HFFc6 (cell line): ENCODE measurements at places on chromosomes 1 and 21. TPM values are rescaled to one million over a fixed set of nuclear protein-coding genes. Genes with fewer than 3 reads are reported as not detected.

The RAB29 gene
- total RNA-seq, result 10.6 to 12.9 TPM (median 11.6 TPM) in 3 replicates

The TMEM200B gene
- total RNA-seq, result 12.7 to 15.0 TPM (median 14.2 TPM) in 3 replicates

The PRR9 gene
- not detected in 2 replicates for total RNA-seq

The LCE1C gene
- not detected in 2 replicates for total RNA-seq

The RHOU gene
- 0.33 to 0.51 TPM (median 0.36 TPM) in 3 replicates for total RNA-seq

The DRAXIN gene
- not detected in 3 replicates for total RNA-seq

The ZNF687 gene
- total RNA-seq, result 14.3 to 18.0 TPM (median 15.9 TPM) in 3 replicates

The NBPF6 gene
- not detected in 3 replicates for total RNA-seq

The LIX1L gene
- total RNA-seq, result 52.9 to 57.5 TPM (median 53.3 TPM) in 3 replicates

DNA sequence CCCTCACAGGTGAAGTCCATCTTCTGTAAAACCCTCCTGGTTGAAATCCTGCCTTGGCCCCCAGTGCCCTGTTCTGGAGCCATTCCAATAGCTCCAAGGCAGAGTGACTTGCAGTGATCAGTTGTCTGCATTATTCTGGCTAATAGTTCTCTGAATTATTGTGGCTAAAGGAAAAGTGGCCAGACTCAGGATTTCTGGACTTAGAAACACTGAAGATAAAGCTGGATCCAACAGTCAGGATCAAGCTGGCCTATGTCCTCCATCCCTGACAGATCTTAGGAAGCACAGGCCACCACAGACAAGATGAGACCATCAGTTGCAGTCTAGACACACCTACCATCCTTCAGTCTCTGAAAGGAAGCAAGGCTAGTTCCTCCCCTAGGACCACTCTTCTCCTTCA is 801 bp upstream of the C2CD4D start:
- no peaks in the 10 kb centered on the region for H3K36me3 ChIP-seq
- no peak overlapping the region for H3K4me3 ChIP-seq
- no peak overlapping the region for H3K27ac ChIP-seq
- peaks cover 42% of the 10 kb centered on the region for H3K27me3 ChIP-seq
- H3K4me1 ChIP-seq, result peaks cover 18% of the 10 kb centered on the region

DNA sequence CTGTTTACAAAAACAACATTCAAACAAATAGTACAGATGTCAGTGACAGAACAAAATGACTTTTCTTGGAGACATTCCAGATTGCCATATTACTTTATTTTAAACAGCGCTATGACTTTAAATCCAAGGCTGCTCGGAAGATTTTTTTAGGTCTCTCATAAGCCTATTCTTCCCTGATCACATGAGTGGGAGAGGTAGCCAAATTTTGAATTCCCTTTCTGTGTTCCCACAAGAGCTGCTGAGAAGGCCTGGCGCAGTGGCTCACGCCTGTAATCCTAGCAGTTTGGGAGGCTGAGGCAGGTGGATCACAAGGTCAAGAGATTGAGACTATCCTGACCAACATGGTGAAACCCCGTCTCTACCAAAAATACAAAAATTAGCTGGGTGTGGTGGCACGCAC is 53.7 kb downstream of the SLC35A3 start:
- no peaks in the 10 kb centered on the region for H3K4me1 ChIP-seq
- H3K27ac ChIP-seq, result no peak overlapping the region
- H3K27me3 ChIP-seq, result no peaks in the 10 kb centered on the region

DNA sequence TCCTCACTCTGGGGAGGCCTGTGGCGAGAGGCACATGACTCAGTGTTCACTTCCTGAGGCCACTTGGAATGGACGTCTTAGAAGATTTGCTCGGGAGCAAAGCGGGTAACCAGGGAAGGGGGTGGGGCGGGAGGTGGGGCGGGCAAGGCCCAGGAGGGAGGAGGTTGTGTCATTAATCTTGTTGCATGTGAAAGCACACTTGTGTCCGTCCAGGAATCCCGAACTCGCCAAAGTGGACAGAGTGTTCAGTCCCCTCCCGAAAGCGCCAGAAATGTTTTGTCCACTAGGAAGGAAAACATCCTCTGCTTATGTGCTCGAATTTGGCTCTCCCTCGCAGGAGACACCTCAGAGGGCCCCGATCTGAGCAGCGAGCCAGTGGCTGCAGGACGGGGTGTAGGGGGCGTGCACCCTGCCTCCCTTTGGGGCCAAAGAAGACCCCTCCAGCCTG is 84.2 kb downstream of the SPSB1 start:
- DNase-seq, result no peak
- peaks cover 9% of the 10 kb centered on the region for H3K27me3 ChIP-seq
- peak overlapping the region; percentile 53; the same call in 1 of the 2 replicates for H3K4me3 ChIP-seq
- H3K36me3 ChIP-seq, result no peaks in the 10 kb centered on the region
- 0 out of 2 replicates have a peak overlapping the region, but pooled peaks have one; percentile 26 for H3K27ac ChIP-seq

GRCh38 chr1:84412316-84412942 is 14.1 kb downstream of the DNASE2B start:
- H3K4me1 ChIP-seq, result peaks cover 11% of the 10 kb centered on the region
- DNase-seq, result peak; percentile 72
- no peak overlapping the region for H3K27ac ChIP-seq
- H3K27me3 ChIP-seq, result no peaks in the 10 kb centered on the region; the same call in 1 of the 2 replicates

DNA sequence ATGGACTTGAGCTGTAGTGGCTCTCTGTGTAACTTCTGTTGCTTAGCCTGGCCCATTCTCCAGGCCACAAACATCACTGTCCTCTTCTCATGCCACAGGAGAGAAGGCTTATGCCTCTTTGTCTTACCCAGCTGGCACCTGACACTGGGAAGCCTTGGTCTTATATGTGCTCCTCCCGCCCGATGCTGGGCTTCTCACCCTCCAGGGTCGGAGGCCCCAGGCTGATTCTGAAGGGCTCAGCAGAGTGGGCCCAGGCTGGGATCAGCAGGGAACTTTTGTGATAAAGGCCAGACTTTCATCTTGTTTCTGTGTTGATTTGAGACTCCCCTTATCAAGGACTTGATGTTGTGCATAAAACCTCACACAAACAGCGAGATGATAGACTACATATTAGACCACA is 29.8 kb downstream of the TRPM2 start:
- no peak overlapping the region for H3K4me3 ChIP-seq
- peaks cover 7% of the 10 kb centered on the region for H3K27me3 ChIP-seq
- H3K27ac ChIP-seq, result no peak overlapping the region
- no peak for DNase-seq
- no peaks in the 10 kb centered on the region for H3K4me1 ChIP-seq
- no peaks in the 10 kb centered on the region; the same call in 1 of the 2 replicates for H3K36me3 ChIP-seq

DNA sequence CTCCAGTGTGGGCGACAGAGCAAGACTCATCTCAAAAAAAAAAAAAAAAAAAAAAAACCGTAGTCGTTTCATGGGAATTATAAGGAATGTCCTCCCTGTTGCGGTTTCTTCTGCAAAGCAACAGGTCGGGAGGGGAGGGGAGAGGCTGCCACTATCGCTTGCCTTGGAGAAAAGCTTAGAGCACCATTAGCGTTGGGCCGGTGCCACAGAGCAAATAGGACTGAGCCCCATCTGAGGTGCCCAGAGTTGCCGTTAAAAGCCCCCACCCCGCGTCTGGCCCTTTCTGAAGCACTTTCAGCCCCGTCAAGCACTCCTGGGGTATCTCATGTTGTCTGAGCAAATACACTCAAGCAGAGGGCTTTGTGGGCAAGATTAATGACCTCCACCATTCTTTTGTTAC is 2.2 kb downstream of the RIPPLY3 start:
- no peaks in the 10 kb centered on the region for H3K36me3 ChIP-seq
- H3K27me3 ChIP-seq, result peaks cover 4% of the 10 kb centered on the region
- no peak overlapping the region for H3K27ac ChIP-seq
- peaks cover 4% of the 10 kb centered on the region; the same call in 1 of the 2 replicates for H3K4me1 ChIP-seq
- no peak for DNase-seq

DNA sequence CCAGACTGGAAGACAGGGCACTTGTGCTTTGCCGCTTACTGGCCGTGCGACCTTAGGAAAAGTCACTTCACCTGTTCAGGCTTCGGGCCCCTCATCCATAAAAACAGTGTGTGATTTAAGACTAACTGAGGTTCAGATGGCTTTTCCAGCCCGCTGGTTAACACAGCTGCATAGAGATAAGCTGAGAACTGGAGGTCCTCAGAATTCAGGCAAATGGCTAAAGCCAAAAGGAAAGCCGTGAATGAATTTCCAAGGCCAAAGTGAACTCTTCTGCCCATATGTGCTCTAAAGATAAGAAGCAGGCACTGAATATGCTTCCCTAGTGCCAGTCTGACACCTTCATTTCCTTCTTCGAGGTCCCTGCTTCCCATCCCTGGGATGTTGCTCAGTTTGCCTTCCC is 23.5 kb upstream of the SARS1 start:
- no peak overlapping the region for H3K27ac ChIP-seq
- no peak for DNase-seq
- peaks cover 5% of the 10 kb centered on the region for H3K27me3 ChIP-seq
- H3K36me3 ChIP-seq, result peaks cover 5% of the 10 kb centered on the region; the same call in 1 of the 2 replicates
- peaks cover 22% of the 10 kb centered on the region for H3K4me1 ChIP-seq

- peak overlapping the region; percentile 80 for H3K27ac ChIP-seq
- DNase-seq, result no peak
- H3K36me3 ChIP-seq, result peaks cover 24% of the 10 kb centered on the region
- H3K4me1 ChIP-seq, result peaks cover 34% of the 10 kb centered on the region
- H3K27me3 ChIP-seq, result no peaks in the 10 kb centered on the region
Measured at GRCh38 chr1:21175324-21175669, 1.4 kb downstream of the EIF4G3 start.

DNA sequence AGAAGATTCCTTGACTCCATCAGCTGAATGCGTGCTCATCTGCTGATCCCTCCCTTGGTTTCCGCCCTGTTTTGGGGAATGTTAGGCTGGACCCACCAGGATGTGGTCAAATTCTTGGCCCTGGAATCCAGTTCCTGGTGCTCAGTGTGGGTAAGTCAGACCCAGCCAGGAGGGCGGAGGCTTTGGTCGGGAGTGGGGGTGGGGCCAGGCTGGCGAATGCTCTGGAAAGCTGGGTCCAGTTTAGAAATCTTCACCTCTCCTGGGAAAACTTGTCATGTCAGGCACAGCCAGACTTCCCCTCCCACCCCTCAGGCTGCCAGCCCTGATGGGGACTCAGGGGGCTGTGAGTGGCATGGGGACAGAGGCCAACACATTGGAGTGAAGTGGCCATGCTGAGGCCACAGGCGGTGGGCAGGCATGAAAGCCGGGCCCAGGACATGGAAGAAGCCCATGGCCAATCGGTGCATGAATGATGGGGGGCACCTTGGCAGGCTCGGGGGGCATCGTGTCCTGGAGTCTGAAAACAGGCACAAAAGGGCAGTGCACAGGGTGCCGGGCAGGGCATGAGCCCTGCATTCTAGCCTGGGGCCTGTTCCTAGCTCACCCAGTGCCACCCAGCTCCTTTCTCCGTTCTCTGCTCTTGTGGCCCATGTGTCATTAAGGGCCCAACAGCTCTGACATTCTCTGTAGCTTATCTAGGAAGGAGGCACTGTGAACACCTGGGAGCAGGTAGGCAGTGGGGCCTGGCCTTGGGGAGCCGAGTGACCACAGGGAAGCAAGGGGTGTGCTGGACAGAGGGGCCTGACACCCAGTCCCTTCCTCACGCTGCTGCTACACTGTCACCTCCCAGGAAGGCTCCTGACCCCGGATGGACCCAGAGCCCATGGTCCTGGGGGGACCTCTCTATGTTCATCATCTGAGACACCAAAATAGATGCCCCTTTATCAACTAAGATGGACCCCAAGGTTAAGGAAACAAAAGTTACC is 14.6 kb upstream of the PADI1 start:
- H3K36me3 ChIP-seq, result peaks cover 20% of the 10 kb centered on the region
- H3K4me3 ChIP-seq, result peak overlapping the region; percentile 80
- peaks cover 1% of the 10 kb centered on the region; the same call in 1 of the 2 replicates for H3K27me3 ChIP-seq
- H3K27ac ChIP-seq, result peak overlapping the region; percentile 96
- H3K4me1 ChIP-seq, result peaks cover 79% of the 10 kb centered on the region

DNA sequence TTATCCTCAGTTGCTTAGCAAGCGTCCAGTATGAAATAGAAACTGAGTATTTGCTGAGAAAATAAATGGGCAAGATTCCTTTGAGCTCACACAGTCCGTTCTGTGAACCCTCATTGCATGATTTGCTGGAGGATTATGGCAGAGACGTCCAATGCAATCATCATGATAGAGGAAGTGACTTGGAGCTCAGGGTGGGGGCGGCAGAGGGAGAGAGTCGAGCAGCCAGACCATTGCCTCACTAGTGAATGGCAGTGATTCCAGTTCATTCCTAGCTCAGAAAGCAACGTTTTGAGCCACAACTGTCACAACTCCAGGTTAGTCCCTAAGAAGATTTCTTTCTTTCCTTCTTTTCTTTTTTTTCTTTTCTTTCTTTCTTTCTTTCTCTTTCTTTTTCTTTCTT is 27.5 kb upstream of the COL9A2 start:
- peak overlapping the region; percentile 38; the same call in 1 of the 2 replicates for H3K27ac ChIP-seq
- peaks cover 9% of the 10 kb centered on the region for H3K27me3 ChIP-seq
- peaks cover 9% of the 10 kb centered on the region; the same call in 1 of the 2 replicates for H3K36me3 ChIP-seq
- DNase-seq, result peak; percentile 34
- H3K4me1 ChIP-seq, result peaks cover 15% of the 10 kb centered on the region

- H3K36me3 ChIP-seq, result peaks cover 6% of the 10 kb centered on the region
- H3K27me3 ChIP-seq, result peaks cover 2% of the 10 kb centered on the region
- peaks cover 25% of the 10 kb centered on the region for H3K4me1 ChIP-seq
- no peak for DNase-seq
- no peak overlapping the region for H3K4me3 ChIP-seq
Measured at GRCh38 chr1:8438489-8438888, 120.6 kb downstream of the SLC45A1 start.

DNA sequence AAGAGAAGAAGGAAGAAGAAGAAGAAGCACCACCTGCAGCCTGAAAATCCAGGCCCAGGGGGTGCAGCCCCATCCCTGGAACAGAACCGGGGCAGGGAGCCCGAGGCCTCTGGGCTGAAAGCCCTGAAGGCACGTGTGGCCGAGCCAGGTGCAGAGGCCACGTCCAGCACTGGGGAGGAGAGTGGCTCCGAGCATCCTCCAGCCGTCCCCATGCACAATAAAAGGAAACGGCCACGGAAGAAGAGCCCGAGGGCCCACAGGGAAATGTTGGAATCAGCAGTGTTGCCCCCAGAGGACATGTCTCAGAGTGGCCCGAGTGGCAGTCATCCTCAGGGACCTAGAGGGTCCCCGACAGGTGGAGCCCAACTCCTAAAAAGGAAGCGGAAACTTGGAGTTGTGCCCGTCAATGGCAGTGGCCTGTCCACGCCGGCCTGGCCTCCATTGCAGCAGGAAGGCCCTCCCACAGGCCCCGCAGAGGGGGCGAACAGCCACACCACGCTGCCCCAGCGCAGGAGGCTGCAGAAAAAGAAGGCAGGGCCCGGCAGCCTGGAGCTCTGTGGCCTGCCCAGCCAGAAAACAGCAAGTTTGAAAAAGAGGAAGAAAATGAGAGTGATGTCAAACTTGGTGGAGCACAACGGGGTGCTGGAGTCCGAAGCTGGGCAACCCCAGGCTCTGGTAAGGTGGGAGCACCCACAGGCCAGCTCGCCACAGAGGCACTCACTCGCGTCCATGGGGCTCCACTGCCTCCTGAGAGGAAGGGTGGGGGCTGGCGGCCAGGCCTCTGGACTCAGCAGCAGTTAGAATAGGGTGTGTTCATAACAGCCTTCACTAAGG is 28.4 kb downstream of the RRP1B start:
- H3K27me3 ChIP-seq, result peaks cover 2% of the 10 kb centered on the region; the same call in 1 of the 2 replicates
- no peaks in the 10 kb centered on the region for H3K4me1 ChIP-seq
- no peak overlapping the region for H3K4me3 ChIP-seq
- H3K27ac ChIP-seq, result no peak overlapping the region

- no peaks in the 10 kb centered on the region for H3K27me3 ChIP-seq
- no peak overlapping the region for H3K4me3 ChIP-seq
- peaks cover 5% of the 10 kb centered on the region for H3K4me1 ChIP-seq
- H3K36me3 ChIP-seq, result peaks cover 18% of the 10 kb centered on the region
- H3K27ac ChIP-seq, result no peak overlapping the region
Measured at GRCh38 chr1:112472142-112472541, 36.6 kb upstream of the WNT2B start.
